ENCODE measurements at places on chromosomes 16 and 17. TPM values are rescaled to one million over a fixed set of nuclear protein-coding genes. Genes with fewer than 3 reads are reported as not detected.
A peak's percentile ranks its signal among the peaks of the same experiment; 100 is the strongest.

GRCh38 chr16:89334050-89334449, 116.5 kb downstream of the ZNF778 start:
- DNase-seq = no peak
- H3K4me1 ChIP-seq = peaks cover 96% of the 10 kb centered on the region
- H3K36me3 ChIP-seq = no peaks in the 10 kb centered on the region
- H3K4me3 ChIP-seq = no peak overlapping the region
- peak overlapping the region; percentile 46 for H3K27ac ChIP-seq

- no peak for DNase-seq
- peak overlapping the region; percentile 43 for H3K27ac ChIP-seq
- H3K27me3 ChIP-seq = no peaks in the 10 kb centered on the region
- no peak overlapping the region for H3K4me3 ChIP-seq
- H3K36me3 ChIP-seq = peaks cover 9% of the 10 kb centered on the region
Observed at GRCh38 chr16:69703638-69704037, 22.7 kb downstream of the NQO1 start.

GRCh38 chr17:15884731-15885130, 60.2 kb upstream of the ADORA2B start:
- DNase-seq = no peak
- no peak overlapping the region for H3K4me3 ChIP-seq
- H3K27ac ChIP-seq = no peak overlapping the region
- H3K4me1 ChIP-seq = no peaks in the 10 kb centered on the region
- no peaks in the 10 kb centered on the region for H3K27me3 ChIP-seq

DNA sequence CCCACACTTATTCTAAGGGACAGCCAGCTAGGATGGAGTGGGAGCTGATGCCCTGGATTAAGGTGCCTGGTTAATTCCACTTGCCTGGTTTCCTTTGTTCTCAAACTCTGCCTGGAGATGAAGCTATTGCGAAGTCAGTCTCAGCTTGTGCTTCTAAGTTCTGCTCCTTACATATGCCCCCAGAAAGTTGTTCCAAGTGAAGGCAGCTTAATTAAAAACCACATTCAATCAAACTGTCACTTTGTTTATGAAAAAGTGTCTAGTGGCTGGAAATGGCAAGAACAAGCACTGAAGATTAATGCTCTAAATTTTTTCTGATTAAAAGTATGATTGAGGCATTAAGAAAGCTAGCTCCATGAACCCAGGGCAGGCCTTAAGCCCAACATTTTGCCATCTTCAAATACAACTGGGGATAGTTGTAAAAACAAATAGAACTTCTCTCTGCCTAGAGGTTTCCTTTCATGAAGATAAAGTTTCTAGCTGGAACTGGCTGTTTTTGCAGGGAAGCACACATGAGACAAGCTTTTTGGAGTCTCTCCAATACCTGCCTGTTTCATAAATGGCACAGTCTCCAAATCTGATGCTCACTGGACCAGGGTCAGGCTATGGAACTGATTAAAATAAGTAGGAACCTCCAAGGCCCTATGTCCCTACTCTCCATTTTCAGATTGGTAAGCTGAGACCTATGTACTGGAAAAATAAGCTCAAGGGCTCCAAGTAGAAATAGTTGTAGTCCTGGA, 100.9 kb downstream of the GRIN2A start:
- peaks cover 4% of the 10 kb centered on the region for H3K27me3 ChIP-seq
- H3K36me3 ChIP-seq = no peaks in the 10 kb centered on the region
- no peak overlapping the region for H3K27ac ChIP-seq
- H3K4me1 ChIP-seq = no peaks in the 10 kb centered on the region

- peaks cover 44% of the 10 kb centered on the region for H3K36me3 ChIP-seq
- H3K4me1 ChIP-seq = peaks cover 57% of the 10 kb centered on the region
- no peak for DNase-seq
- no peak overlapping the region for H3K4me3 ChIP-seq
Observed at GRCh38 chr17:35265566-35266141, 22.8 kb downstream of the SLFN5 start.

- H3K4me3 ChIP-seq = no peak overlapping the region
- H3K27me3 ChIP-seq = no peaks in the 10 kb centered on the region
- H3K36me3 ChIP-seq = peaks cover 28% of the 10 kb centered on the region
- H3K4me1 ChIP-seq = peaks cover 27% of the 10 kb centered on the region
- no peak for DNase-seq
Observed at GRCh38 chr17:81189670-81190530, 23.9 kb upstream of the AATK start.

The C17orf50 gene
- total RNA-seq = not detected

The RRAD gene
- 2.4 TPM for total RNA-seq

The CCL16 gene
- 0.32 TPM for total RNA-seq

The CDH13 gene
- total RNA-seq = 2.3 TPM

The MRPL27 gene
- total RNA-seq = 26.4 TPM
